ENCODE measurements at places on chromosomes 7 and 10. TPM values are rescaled to one million over a fixed set of nuclear protein-coding genes. Genes with fewer than 3 reads are reported as not detected.

The AKR1C3 gene
- total RNA-seq, result 0.44 TPM

The MMD2 gene
- not detected for total RNA-seq

DNA sequence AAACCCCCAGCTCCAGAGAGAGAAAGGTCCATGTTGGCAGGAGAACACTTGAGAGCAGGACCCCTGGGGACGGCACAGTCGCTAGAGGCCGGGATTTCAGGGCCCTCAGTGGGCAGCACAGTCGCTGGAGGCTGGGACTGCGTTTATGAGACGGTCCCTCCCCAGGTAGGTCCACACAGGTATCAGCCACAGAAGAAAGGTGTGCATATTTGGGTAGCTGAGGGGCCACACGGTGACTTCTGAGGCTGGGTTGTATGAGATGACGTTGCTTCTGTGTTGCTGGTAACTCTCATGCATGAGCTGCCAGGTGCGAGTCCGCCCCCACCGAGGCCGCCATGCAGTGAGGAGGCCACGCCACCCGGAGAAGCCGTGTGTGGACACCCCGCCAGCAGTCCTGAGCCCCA is 56.9 kb upstream of the PPP2R2D start:
- no peaks in the 10 kb centered on the region for H3K36me3 ChIP-seq
- no peaks in the 10 kb centered on the region for H3K4me1 ChIP-seq
- no peak overlapping the region for H3K27ac ChIP-seq
- H3K4me3 ChIP-seq, result no peak overlapping the region

The GDF2 gene
- not detected for total RNA-seq

- H3K27me3 ChIP-seq, result no peaks in the 10 kb centered on the region
- peaks cover 4% of the 10 kb centered on the region for H3K4me1 ChIP-seq
- DNase-seq, result no peak
- no peak overlapping the region for H3K4me3 ChIP-seq
- no peak overlapping the region for H3K27ac ChIP-seq
Observed at GRCh38 chr7:131425992-131426391, 98.3 kb downstream of the MKLN1 start.
